ENCODE measurements at places on chromosomes 5 and 9. TPM values are rescaled to one million over a fixed set of nuclear protein-coding genes. Genes with fewer than 3 reads are reported as not detected.

- DNase-seq, result no peak
Observed at GRCh38 chr5:179241764-179242370, 103.4 kb downstream of the ADAMTS2 start.

DNA sequence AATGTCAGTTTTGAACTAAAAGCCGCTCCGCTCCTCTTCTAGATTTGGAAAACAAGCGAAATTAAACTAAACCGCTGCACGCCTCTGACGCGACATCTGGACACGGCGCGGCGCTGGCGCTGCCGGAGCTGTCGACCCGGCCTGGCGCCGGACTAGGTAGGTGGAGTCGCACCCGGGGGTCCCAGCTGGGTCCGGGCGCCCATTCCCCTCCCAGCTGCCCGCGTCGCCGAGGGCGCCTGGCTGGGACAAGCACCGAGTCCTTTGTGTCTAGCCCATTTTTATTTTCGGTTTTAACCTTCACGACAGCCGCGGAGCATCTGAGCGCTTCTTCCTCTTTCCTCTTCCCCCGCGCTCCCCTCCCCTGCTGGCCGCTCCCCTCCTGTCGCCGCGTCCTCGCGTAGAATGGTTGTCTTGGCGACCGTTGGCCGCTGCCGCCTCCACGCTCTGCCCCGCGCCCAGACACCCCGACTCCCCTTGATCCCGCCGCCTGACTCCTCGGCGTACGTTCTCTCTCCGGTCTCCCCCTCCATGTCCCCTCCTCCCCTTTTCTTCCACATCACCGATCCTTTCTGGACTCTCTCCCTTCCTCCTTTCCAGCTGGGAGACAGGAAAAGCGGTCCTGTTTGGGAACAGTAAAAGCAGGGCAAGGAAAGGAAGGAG is 545 bp downstream of the CDKN2B-AS1 start:
- DNase-seq, result peak; percentile 37

DNA sequence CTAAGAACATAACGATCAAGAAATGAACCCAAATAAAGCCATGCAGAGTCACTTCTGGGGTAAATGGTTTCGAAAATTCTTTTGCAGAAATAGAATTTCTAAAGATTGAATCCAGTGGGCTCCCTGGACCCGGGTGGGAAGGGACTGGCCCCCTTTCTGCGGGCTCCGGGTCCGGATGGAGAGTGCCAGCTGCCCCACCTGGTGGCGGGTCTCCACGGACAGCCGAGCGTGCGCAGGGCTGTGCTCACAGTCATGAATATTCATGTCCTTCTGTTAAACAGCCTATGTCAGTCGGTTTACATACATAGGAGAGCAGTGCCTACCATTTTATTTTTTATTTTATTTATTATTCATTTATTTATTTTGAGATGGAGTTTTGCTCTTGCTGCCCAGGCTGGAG is 4.7 kb upstream of the PPP1R26 start:
- DNase-seq, result no peak

CAMK2A gene
- 5.9 TPM for polyA plus RNA-seq

- DNase-seq, result no peak
Observed at GRCh38 chr5:136315667-136316066, 49.7 kb downstream of the TRPC7 start.

GRCh38 chr5:34868791-34869190 is 29.8 kb downstream of the TTC23L start:
- DNase-seq, result no peak

SIGMAR1 gene
- 35.9 TPM for polyA plus RNA-seq

PAEP gene
- not detected for polyA plus RNA-seq

GRCh38 chr9:131457746-131458145 is 45.0 kb upstream of the POMT1 start:
- no peak for DNase-seq

GRCh38 chr9:116490321-116490720 is 196.8 kb upstream of the TRIM32 start:
- no peak for DNase-seq

ERAP2 gene
- 35.4 TPM for polyA plus RNA-seq

DMRT3 gene
- polyA plus RNA-seq, result not detected

TLR4 gene
- polyA plus RNA-seq, result 12.1 TPM

- no peak for DNase-seq
Observed at GRCh38 chr5:61617995-61618525, 286.0 kb downstream of the ZSWIM6 start.

SHISAL2B gene
- 15.4 TPM for polyA plus RNA-seq

DNA sequence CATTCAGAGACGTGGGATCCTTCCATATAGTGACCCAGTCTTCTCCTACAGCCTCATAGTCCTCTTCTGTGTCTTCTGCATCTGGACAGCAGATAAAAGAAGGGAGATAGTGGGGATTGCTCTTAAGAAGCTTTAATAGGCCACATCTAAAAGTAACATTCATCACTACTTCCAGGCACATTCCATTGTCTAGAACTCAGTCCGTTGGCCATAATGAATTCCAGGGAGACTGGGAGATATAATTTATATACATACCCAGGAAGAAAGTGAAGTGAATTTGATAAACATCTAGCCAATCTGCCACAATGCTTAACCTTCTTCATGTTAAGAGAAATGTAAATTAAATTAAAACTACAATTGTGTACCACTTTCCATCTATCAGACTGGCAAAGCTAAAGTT is 22.5 kb upstream of the GLIPR2 start:
- DNase-seq, result no peak

DNA sequence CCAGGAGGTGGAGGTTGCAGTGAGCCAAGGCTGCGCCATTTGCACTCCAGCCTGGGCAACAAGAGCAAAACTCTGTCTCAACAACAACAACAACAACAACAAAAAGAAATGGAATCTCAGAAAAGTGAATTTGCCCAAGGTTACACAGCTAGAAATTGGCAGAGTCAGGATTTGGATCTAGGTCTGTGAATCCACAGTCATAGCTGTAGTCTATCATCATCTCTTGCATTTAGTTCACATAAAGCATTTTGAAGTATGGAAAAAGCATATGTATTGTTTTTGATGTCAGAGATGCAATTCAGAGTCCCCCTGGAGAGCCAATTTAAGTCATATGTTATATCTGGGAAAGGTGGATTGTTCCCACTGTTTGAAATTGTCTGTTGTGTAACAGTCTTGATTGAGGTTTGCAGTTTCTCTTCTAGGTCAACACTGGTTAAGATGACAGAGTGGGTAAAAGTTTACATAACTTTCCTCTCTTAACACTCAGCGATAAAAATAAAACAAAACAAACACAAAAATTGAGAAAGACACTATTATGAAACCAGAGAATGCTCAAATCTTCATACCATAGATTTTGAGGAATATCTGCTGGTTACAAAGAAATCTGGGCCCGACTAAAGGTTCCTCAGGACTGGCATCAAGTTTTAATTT is 21.5 kb upstream of the GPR21 start:
- no peak for DNase-seq

DNA sequence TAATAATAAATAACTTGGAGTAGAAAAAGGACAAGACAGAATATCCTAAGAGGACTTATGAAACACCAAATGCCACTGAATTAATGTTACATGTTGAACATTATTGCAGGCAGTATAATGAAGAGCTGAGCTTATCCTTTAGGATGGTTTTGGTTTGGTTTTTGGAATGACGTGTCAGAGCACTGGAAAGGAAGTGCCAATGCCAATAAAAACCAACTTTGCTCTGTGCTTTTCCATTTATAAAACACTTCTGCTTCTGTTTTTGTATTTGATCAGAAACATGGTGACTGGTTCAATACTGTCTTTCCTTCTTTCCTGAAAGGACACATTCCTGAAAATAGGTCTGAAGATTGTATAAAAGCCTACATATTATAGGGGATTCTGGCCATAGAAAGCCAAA is 4.2 kb downstream of the MEGF10 start:
- DNase-seq, result no peak

- no peak for DNase-seq
Observed at GRCh38 chr5:168747987-168748777, 169.0 kb upstream of the PANK3 start.

GM2A gene
- polyA plus RNA-seq, result 29.6 TPM

SOX30 gene
- 0.18 TPM for polyA plus RNA-seq

PCDHGC5 gene
- polyA plus RNA-seq, result 0.76 TPM

DNA sequence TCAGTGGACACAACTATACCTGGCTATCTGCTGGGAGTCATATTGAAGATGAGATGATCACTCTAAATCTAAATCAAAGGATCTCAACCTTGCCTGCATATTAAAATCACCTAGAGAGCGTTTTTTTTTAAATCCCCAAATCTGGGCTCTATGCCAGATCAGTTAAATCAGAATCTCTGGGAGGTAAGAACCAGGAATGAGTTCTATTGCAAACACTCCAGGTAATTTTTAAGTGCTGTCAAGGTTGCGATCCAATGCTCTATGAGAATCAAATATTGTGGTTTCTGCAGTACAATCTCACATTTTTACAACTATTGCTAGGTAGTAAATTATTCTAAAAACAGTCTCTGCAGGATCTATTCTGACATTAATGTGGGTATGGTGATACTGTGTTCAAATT is 202.3 kb upstream of the OR13F1 start:
- no peak for DNase-seq

QSOX2 gene
- 10.7 TPM for polyA plus RNA-seq

BHMT2 gene
- 1.4 TPM for polyA plus RNA-seq

ANKDD1B gene
- polyA plus RNA-seq, result 5.7 TPM

- DNase-seq, result no peak
Observed at GRCh38 chr9:127711226-127711701, 4.2 kb downstream of the PTRH1 start.

TXNDC8 gene
- not detected for polyA plus RNA-seq

- no peak for DNase-seq
Observed at GRCh38 chr9:11962327-11962726, 730.9 kb upstream of the TYRP1 start.

GRCh38 chr5:9249231-9249630 is 296.6 kb downstream of the SEMA5A start:
- DNase-seq, result no peak

GRCh38 chr5:166906991-166907713 is 1384.3 kb upstream of the WWC1 start:
- DNase-seq, result no peak

DNA sequence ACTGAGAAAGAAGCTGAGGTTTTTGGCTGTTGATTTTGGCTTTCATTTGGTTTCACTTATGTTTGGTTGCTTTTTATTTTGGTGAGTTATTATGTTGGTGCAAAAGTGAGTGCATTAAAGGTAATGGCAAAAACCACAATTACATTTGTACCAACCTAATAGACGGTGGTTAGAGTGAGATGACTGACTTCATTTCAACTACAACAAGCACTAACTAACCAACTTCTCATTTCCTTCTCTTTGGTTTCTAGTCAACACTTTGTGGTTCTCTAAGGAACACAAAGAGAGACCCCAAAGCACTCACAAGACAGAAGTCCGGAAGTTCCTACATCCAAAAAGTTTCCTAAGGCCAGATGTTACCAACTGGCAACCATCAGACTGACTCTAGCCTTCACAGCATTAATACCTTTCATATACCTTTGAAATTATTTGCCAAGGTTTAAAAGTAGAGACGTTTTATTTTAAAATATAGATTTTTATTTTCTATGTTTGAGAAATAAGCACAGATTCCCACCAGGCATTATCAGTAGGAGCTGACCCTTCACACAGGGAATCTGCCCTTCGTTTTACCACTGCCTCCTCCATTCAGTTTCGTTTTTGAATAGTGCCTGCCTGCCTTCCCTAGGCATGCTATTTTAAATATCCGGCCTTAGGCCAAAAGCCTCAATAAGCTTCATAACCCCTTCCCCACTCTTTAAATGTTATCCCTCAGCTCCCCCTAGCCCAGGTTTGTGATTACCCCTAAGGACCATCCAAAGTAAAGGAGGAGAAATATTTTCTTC is 301.1 kb upstream of the PTGER4 start:
- no peak for DNase-seq

NFIB gene
- polyA plus RNA-seq, result 133 TPM

- no peak for DNase-seq
Observed at GRCh38 chr9:33458444-33458843, 11.1 kb upstream of the AQP3 start.

GDF9 gene
- polyA plus RNA-seq, result 1.6 TPM

- no peak for DNase-seq
Observed at GRCh38 chr5:72018143-72018803, 89.0 kb upstream of the MAP1B start.
